HTR-8/SVneo (cell line): ENCODE measurements at places on chromosomes 7 and 10.

DNA sequence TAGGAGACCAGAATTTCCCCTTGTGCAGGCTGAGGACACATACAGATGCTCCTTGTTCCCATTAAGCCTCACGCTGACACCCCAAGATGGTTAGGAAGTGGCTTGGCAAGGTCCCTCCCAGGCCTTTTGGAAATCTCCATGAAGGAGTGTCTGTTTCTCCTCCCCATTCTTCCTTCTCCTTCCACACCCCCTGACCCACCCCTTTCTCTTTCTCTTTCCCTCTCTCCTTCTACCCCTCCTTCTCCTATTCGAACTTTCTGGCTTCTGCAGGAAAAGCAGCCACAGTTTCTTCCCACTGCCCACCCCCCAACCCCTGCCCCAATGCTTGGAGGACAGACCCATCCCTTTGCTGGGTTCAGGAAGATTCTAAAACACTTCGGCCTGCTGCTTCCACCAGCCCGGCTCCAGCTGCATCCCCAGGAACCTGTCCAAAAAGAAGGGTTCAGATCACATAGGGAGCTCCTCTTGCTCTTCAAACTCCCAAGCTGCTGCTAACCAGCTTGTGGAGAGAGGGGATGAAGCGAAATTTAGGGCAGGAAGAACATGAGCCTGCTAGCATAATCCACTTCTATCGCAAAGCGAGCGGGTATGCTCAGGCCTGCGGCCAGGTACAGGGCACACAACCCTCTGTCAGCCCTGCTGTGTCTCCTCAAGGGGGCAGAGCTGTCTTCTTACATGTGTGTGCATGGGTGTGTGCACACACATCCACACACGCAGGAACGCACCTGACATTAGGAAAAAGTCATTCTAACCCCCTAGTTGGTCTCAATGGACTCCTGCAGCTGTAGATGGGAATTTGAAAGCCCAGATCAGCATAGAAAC is 80.4 kb downstream of the PPP1R3C start:
- DNase-seq: no peak

DNA sequence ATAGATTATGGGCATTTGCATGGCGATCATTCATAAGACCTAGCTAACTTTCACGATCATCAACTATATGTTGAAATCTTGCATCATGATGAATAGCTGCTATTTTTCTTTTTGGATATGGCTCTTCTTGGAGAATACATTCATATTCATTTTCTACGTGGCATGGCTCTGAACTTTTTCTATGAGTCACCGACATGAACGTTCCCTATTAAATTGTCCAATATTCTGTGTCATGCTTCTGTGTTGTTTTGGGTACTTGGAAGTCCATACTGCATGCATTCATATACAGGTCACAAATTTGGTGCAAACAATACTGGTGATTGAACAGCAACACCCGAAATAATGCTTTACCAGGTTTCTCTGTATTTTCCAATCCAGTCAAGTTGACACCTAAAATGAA is 37.9 kb upstream of the ANKRD1 start:
- no peak for DNase-seq

- DNase-seq: no peak
These were observed 117.2 kb upstream of the SEMA3C start for GRCh38 chr7:81036057-81036456.

- DNase-seq: no peak
These were observed 150.9 kb downstream of the ZNF22 start for GRCh38 chr10:45151467-45152214.

DNA sequence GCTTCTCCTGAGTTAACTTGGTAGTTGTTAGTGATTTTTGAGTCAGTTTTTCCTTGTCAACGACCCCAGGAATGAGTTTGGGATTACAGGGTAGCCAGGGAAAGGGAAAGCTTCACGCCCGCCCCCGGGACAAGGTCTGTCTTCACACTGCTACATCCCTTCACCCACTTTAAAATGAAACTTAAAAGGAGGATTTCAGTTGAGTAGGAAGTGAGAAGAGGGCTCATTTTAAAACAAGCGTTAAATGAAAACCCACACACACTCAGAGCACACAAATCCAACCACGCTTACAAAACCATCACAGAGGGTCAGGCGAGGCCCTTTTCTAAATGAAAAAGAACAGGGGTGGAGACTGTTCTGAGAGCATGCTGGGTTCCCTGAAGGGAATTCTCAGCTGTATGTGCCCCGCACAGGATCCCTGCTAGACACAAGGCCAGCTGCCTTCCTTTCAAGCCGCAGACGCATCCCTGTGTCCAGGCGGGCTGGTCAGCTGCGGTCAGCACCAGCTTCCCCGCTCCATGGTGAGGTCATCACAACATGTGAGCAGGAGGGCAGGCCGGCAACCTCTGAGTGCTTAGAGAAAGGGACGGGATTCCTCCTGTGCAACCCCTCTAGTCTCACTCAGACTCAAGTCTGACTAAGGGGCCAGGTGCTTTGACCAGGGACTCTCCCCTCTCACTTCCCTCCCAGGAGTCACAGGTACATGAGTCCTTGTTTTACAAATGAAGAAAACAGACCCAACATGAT is 111.8 kb downstream of the EGFR start:
- DNase-seq: no peak

- no peak for DNase-seq
These were observed 177.2 kb downstream of the FANK1 start for GRCh38 chr10:126073606-126074005.

- no peak for DNase-seq
These were observed 24.7 kb upstream of the GPAM start for GRCh38 chr10:112208292-112208691.
